H4 (cell line): ENCODE measurements at places on chromosomes 13 and 19. TPM values are rescaled to one million over a fixed set of nuclear protein-coding genes. Genes with fewer than 3 reads are reported as not detected.

GRCh38 chr19:49455773-49456172 lies 2.7 kb downstream of the ALDH16A1 start:
- DNase-seq: no peak

DNA sequence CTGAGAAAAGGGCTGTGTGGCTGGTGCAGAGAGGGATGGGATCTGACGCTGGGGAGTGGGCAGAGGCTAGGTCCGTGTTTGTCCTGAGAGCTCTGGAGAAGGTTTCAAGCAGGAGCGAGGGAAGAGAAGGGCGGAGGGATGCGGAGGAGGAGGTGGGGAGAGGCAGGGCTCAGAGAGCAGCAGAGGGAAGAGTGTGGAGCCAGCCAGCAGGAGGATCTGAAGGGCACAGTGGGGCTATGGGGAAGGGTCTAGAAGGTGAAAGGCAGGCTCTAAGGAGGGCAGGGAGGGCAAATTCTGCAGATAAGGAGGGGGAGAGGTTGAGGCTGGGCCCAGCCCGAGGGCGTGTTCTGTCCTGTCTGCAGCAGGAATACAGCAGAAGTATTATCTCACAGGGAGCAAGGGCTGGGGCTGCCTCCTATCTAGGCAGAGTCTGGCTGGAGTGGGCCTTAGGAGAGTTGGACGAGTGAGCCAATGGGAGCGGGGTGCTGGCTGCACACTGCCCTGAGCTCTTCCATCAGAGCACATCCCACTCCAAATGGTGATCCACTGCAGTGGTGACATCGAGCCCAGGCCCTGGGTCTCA lies 6.1 kb downstream of the AP2A1 start:
- no peak for DNase-seq

- no peak for DNase-seq
Measured at GRCh38 chr13:23743278-23744076, 145.7 kb downstream of the MIPEP start.

DNA sequence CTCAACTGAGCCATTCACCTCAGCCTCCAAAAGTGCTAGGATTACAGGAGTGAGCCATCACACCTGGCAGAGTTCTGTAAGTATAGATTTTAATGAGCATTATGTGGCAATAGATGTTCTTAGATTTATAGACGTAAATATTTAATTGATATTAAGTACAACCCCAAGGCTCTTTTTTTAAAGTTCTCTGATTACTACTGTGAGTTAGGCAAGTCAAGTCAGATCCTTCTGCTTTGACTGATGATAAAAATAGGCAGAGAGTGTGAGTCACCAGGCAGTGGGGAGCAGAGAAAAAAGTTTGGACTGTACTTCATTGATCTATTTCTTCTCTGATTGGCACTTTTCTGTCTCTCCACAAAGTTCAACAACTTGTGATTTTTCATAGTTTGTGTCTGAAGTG lies 1379.9 kb downstream of the UQCRFS1 start:
- no peak for DNase-seq

DNA sequence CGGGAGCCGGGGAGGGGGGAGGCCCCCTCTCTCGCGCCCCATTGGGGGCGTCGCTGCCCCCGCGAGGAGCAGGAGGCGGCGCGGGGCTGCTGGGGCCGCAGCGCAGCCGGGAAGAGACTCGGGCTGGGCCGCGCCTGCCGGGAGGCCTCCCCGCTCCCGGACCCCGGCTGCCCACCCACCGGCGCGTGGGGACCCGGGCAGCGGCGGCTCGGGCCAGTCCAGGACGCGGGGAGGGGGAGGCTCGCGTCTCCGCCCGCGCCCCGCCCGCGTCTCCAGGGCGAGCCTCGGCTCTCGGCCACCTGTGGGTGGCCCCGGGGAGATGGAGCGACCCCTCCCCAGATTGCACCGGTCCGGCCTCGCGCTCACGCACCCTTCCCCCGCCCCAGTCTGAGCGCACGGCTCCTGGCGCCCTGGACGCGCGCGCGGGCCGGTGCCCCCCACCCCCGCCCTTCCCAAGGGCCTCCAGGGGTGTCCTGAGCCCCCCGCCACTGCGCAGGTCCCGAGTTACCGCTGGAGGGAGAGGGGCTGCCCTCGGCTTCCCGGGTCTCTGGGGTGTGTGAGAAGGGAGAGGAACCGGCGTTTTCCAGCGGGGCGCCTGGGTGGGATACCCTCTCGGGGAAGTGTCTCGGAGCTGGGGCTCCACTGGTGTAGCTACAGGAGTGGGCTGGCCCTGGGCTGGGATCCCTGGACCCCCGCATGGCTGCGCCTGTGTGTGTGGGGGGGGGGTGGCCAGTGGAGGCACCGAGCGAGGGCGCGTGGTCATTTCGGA lies 645 bp downstream of the PALM start:
- DNase-seq: no peak

Gene CALR3
- 0.08 and 0.47 TPM in 2 replicates for total RNA-seq

Gene CD37
- not detected in 2 replicates for total RNA-seq

Gene TYROBP
- total RNA-seq: not detected in 2 replicates

Gene LYPD3
- 0.17 and 0.29 TPM in 2 replicates for total RNA-seq

Gene OR2Z1
- not detected in 2 replicates for total RNA-seq
